CD4-positive, alpha-beta T cell treated with Interleukin-15 for 4 hours (primary cell): ENCODE measurements at places on chromosomes 6 and 20.

DNA sequence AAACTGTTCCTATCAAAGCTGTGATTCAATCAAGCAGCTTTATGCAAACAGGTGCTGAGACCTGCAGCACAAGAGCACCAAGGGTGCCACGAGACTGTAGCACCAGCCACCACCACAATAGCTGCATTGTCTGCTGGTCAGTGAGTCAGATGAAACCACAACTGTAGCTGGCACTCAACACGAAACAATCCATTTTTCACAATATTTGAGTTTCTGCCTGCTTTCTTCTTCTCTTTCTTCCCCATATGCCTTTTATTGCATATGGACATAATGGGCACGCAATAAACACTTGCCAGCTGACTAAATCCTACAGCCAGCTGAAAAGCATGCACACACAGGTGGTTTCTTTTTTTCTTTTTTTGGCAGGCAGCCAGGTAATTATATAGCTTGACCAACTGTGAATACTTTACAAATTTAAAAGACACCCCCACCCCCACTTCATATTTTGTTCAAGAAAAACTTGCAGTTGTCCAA lies 16.6 kb downstream of the SLC2A12 start:
- no peak for DNase-seq

- DNase-seq = no peak
These were observed 61.4 kb upstream of the CSE1L start for GRCh38 chr20:48984575-48985219.

DNA sequence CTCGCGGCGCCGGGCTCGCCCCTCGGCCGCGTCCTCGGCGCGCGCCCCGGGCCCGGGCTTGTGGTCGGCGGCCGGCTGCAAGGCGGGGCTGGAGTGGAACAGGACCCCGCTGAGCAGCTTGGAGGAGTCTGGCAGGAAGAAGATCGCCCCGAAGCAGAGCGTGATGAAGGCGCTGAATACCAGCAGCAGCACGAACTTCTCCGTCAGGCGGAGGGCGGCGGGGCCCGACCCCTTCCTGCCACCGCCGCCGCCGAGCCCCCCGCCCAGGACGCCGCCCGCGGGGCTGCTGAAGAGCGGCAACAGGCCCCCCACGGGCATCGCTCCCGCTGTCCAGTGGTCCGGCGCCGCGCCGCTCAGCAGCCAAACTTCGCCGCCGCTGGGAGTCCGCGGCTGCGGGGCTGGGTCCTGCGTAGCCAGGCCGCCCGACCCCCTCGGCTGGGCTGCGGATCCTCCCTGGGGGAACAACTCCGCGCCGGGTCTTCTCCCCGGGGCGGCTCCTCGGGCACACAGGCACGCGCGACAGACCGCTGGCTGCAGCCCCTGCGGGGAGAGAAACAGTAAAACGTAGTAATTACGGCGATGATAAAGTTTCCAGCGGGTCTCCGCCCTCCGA lies 707 bp downstream of the MAN1A1 start:
- DNase-seq = peak; percentile 19

GRCh38 chr6:166877349-166877748 lies 79.0 kb downstream of the RNASET2 start:
- DNase-seq = no peak

DNA sequence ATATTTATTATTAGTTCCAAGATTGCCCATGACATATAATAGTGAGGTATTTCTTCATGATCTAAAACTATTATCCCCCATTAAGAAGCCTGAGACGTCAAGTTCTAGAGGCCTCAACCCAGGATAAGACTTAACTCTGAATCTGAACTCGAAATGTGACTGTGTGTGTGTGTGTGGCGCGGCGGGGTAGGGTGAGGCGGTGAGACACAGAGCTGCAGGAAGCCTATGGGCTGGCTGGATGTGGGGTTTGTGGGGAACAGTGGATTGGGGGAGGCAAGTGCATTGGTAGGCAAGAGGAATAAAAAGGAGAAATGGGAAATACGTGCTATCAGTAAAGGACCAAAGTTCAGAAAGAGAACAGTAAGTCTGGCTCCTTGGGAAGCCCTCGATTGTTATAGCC lies 66.5 kb upstream of the RNF146 start:
- no peak for DNase-seq

DNA sequence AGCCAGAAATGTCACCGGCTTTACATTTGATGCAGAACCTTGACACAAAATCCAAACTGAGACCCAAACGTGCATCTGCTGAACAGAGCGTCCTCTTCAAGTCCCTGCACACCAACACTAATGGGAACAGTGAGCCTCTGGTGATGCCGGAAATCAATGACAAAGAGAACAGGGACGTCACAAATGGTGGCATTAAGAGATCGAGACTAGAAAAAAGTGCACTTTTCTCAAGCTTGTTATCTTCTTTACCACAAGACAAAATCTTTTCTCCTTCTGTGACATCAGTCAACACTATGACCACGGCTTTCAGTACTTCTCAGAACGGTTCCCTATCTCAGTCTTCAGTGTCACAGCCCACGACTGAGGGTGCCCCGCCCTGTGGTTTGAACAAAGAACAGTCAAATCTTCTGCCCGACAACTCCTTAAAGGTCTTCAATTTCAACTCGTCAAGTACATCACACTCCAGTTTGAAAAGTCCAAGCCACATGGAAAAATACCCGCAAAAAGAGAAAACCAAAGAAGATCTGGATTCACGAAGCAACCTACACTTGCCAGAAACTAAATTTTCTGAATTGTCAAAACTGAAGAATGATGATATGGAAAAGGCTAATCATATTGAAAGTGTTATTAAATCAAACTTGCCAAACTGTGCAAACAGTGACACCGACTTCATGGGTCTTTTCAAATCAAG lies 108.4 kb downstream of the RTN4IP1 start:
- DNase-seq = peak; percentile 90

DNA sequence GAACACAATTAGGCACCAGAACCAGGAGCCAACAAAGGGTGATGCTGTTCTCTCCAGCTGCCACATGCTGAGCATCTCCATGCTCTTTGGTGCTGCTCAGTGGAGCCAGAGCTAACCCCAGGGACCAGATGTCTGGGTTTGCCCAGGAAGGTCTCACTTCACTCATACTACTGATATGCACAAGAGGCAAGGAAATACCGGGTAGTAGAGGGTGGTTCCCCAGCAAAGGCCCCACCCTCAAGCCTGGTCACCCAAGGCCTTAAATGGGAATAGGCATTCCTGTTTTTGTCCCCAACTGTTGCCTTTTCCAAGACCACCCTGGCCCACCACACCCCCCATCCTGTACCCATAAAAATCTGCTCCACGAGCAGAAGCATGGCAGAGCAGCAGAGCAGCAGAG lies 204.5 kb upstream of the TAB2 start:
- DNase-seq = no peak

GRCh38 chr20:38302786-38303185 lies 1.2 kb upstream of the BPI start:
- no peak for DNase-seq

DNA sequence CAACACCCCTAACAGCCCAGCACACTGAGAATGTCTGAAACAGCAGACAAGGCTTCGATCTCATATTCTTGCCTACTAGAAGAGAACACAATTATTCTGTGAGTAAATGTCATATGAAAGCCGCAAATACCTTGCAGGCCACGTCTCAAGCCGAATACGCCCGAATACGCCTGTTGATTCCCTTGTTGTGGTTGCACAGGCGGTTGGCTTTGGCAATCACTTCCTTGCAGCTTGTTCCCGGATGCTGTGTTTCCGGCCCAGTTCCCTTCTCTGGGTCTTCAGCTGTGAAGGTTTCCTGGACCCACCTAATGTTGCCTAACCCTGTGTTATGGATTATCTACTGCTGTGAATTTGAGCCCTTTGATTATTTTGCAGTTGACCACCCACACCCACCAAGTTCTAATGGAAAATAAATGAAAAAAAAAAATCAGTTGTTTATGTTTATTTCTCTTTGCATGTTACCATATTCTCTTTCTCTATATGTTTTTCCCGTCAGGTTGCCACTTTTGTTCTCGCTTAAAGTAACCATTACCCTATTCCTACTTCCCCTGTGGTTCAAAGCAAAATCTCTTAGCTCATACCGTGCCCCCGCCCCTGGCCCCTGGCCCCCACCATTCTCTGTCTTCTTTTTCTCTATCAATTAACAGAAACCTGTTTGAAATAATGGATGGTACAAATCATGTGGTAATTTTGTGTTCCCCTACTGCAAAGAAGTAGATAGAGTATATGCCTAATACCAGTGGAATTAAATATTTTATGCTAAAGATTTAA lies 172.4 kb downstream of the ADGB start:
- peak; percentile 18 for DNase-seq

DNA sequence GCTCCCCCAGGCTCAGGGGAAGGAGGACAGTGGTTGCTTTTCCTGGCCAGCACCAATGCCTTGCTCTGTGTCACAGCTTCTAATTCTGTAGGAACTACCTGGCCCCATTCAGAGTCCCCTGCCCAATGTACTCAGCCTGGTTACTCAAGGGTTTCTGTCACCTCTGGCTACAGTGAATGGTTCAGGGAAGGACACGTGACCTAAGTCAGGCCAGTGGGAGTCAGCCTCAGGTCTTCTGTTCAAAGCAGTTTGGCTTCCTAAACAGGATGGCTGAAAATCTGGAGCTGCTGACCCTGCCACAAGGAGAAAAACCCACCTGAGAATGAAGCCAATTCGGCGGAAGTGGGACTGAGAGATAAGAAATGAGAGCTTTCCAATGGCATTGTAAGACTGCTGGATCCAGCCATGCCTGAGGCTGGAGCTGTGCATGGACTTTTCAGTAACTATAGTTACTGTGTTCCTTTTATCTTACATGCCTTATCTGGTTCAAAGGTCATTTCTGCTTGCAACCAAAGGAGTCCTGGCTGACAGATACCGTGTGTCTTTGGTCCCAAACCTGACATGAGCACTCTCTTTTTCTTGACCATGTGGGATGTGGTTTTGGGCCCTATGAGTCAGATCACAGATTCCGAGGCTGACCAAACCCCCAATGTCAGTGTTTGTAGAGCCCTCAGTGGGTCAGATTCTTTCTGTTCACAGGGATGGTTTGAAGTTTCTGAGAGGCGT lies 104.3 kb downstream of the SULF2 start:
- DNase-seq = no peak

GRCh38 chr20:8223091-8223870 lies 91.2 kb downstream of the PLCB1 start:
- DNase-seq = no peak

DNA sequence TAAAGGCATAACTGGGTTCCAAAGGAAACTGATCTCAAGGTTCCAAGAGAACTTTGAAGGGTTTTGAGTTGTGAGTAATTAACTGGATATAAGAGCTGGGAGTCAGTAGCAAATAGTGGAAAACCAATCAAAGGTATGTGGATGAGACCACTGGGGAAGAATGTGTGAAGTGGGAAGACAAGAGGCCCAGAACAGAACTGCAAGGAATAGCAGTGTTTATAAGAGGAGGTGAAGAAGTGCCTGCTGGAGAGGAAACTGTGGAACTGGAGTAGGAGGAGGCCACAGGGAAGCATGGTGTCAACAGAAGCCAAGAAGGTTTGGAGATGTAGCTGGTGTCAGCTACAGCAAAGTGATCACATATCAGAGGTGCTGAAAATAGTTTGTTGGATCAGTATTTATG lies 18.7 kb upstream of the HDAC2 start:
- DNase-seq = no peak

DNA sequence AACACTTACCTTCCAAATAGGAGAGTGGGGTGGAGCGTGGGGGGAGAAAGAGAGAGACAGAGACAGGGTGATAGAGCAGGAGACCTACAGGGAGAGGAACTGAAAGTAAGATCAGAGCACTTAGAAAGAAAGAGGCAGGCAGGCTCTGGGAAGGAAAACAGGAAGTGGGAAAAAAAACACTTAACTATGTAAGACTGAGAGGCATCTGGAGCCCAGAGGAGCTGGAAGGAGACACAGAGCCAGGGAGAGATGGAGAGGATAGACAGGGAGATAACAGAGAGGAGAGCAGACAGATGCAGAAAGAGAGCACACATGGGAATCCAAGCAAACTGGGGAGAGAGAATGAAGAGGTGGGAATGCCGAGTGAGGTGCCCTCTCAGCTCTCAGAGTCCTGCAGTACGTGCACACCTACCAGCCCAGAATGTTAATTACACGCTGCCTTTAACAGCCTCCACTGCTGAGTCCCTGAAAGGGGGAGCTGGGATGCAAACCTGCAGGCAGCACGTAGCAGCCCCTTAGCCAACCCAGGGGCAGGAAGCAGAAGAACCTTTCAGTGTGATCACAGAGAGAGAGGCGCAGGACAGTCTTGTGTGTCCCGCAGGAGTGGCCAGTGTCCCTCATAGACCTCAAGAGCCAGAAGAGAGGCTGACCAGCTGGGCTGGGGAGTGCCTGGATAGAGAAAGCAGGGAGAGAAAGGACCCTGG lies 132.7 kb upstream of the LRFN2 start:
- no peak for DNase-seq

DNA sequence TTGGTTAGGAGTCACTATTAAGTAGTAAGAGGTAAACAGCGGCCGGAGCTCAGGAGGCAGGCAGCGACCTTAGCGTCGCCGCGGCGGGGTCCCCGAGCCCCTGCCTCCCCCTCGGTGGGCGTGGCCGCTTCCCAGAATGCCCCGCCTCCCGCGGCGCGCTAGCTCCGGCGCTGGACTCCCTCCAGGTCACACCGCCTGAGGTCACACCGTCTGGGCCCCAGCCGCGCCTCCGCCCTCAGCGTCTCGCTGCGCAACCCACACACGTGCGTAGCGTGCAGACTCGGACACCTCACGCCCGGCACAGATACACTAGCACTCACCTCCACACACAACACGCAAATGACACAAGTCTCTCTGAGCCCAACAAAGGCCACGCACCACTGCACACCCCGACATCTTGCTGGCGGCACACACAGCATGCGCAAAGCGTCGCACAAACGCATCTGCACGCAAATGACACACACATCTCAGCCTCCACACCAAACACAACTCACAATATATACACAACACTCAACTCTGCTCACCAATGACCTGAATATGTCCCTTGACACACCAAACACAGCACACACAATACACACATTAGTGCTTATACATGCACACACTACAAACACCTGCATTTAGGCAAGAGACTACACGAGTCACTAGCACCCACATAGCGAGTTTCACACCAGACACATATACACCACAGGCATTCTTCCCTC lies 17.6 kb upstream of the CDKN1A start:
- no peak for DNase-seq

DNA sequence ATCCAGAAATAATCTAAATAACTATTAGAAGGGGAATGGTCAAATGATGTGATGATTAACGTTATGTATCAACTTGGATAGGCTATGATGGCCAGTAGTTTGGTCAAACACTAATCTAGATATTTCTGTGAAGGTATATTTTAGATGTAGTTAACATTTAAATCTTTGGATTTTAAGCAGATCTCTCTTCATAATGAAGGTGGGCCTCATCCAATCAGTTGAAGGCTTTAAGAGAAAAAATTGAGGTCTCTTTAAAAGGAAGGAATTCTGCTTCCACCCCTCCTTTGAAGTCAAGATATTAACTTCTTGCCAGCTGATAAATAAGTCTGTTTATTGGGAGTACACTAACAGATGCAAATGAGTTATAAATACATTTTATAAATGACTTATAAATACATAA lies 760.0 kb upstream of the SLC35B3 start:
- DNase-seq = no peak

- no peak for DNase-seq
These were observed 115.7 kb downstream of the MBOAT1 start for GRCh38 chr6:20096536-20096935.
